ENCODE measurements at places on chromosomes 3 and 15.

- no peaks in the 10 kb centered on the region for H3K4me1 ChIP-seq
- peak; percentile 33 for DNase-seq
- H3K36me3 ChIP-seq = no peaks in the 10 kb centered on the region
- H3K4me3 ChIP-seq = no peak overlapping the region
Observed at GRCh38 chr3:55721716-55722484, 234.8 kb upstream of the WNT5A start.

GRCh38 chr3:193016437-193016901 lies 98.8 kb upstream of the MB21D2 start:
- no peak overlapping the region for H3K4me3 ChIP-seq
- H3K36me3 ChIP-seq = no peaks in the 10 kb centered on the region
- peak; percentile 65 for DNase-seq
- no peak overlapping the region for H3K27ac ChIP-seq
- no peaks in the 10 kb centered on the region for H3K27me3 ChIP-seq

GRCh38 chr3:20319551-20319950 lies 133.5 kb upstream of the SGO1 start:
- no peak overlapping the region for H3K4me3 ChIP-seq
- no peak for DNase-seq
- H3K27me3 ChIP-seq = no peaks in the 10 kb centered on the region
- H3K27ac ChIP-seq = no peak overlapping the region
- no peaks in the 10 kb centered on the region for H3K36me3 ChIP-seq

GRCh38 chr15:100627789-100628395 lies 25.5 kb downstream of the ASB7 start:
- no peak overlapping the region for H3K27ac ChIP-seq
- peaks cover 17% of the 10 kb centered on the region for H3K36me3 ChIP-seq
- DNase-seq = no peak
- no peak overlapping the region for H3K4me3 ChIP-seq
- no peaks in the 10 kb centered on the region for H3K4me1 ChIP-seq

DNA sequence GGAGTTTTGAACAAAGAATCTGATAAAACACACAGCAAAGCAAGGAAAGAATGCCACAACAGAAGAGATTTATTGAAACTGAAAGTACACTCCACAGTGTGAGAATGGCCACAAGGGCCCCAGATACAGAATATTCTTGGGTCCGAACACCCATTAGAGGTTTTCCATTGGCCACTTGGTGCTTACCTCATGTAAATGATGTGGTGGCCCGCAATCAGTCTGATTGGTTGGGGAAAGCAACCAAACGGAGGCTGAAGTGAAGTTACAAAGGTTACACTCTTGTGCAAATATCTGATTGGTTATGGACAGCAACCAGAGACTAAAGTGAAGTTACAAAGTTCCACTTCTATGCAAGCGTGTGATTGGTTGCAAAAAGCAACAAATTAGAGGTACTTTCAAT lies 20.4 kb downstream of the NSUN3 start:
- no peak overlapping the region for H3K4me3 ChIP-seq
- peaks cover 10% of the 10 kb centered on the region for H3K4me1 ChIP-seq
- no peak overlapping the region for H3K27ac ChIP-seq
- DNase-seq = no peak

DNA sequence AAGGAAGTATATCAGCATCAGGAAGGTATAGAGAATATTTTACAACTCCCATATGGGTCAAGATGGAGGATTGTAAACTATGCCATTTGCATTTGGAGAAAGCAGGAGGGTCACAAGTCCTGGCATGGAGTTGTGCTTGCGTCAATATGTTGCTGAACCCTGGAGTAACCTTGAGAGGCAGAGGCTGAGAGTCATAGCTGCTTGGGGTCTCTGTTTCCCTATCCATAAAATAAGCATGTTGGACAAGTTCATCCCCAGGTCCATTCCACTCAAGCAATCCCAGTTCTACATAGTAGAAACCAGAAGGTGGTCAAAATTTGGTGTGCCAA lies 273.6 kb downstream of the MECOM start:
- H3K4me3 ChIP-seq = no peak overlapping the region
- no peaks in the 10 kb centered on the region for H3K36me3 ChIP-seq
- peaks cover 34% of the 10 kb centered on the region for H3K4me1 ChIP-seq
- no peaks in the 10 kb centered on the region for H3K27me3 ChIP-seq
- H3K27ac ChIP-seq = peak overlapping the region; percentile 50

DNA sequence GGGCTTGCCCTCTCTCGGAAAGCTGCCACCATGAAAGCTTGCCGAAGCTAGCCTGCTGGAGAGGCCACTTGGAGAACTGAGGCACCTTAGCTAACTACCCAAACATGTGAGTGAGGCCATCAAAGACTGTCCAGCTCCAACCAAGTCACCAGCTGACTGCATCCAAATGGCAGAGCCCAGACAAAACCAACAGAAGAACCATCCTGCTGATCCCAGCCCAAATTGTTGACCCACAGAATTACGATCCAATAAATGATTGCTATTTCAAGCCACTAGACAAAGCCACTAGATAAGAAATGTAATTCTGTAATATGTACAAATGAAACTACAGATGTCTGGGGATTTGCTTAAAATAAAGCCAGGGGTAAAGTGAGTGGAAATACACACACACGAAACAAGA lies 109.8 kb upstream of the TRPM1 start:
- DNase-seq = no peak
- H3K4me1 ChIP-seq = peaks cover 26% of the 10 kb centered on the region
- H3K4me3 ChIP-seq = no peak overlapping the region

DNA sequence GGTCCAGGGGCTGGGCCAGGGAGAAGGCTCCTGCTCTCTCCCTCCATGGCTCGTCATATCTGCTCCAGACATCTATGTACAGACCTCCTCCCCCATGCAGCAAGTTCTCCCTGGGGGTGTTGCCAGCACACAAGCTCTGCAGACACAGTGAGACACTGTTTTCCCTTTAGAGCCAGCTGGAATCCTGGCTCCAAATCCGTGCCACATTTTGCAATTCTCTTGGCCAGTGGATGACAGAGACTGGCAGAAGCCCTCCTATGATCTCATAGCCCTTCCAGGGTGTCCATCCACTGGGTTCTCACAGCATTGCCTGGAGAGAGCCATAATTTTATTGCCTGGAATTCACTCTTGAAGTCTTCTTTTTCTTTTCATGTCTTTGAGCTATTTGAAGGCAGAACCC lies 203.9 kb downstream of the TLE3 start:
- no peaks in the 10 kb centered on the region for H3K4me1 ChIP-seq
- H3K36me3 ChIP-seq = no peaks in the 10 kb centered on the region
- no peaks in the 10 kb centered on the region for H3K27me3 ChIP-seq
- no peak overlapping the region for H3K27ac ChIP-seq

DNA sequence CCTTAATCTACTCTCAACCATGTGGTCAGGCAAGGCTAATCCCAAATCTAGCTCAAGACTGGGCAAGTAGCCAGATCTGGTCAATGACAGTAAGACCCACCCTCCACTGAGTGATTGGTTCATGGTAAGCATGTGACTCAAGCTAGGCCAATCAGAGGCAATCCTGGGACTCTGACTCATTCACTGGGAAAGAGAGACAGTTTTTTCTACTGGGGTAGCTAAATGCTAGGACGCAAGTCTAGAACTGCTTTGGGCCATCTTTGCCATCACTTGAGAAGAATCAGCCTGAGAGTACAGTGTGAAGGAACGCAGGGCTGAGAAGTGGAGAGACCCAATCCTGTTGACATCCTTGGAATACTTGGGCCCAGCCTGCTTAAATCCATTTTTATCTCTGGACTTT lies 9.4 kb upstream of the RAD18 start:
- no peaks in the 10 kb centered on the region for H3K27me3 ChIP-seq
- no peaks in the 10 kb centered on the region for H3K36me3 ChIP-seq
- H3K4me3 ChIP-seq = no peak overlapping the region
- no peak overlapping the region for H3K27ac ChIP-seq
- DNase-seq = no peak
- peaks cover 4% of the 10 kb centered on the region for H3K4me1 ChIP-seq

GRCh38 chr15:68332266-68332665 lies 54.7 kb downstream of the FEM1B start:
- no peak for DNase-seq
- no peak overlapping the region for H3K4me3 ChIP-seq
- no peaks in the 10 kb centered on the region for H3K27me3 ChIP-seq
- H3K4me1 ChIP-seq = peaks cover 9% of the 10 kb centered on the region

- H3K36me3 ChIP-seq = no peaks in the 10 kb centered on the region
- DNase-seq = no peak
- H3K4me3 ChIP-seq = no peak overlapping the region
- no peak overlapping the region for H3K27ac ChIP-seq
- H3K4me1 ChIP-seq = no peaks in the 10 kb centered on the region
- no peaks in the 10 kb centered on the region for H3K27me3 ChIP-seq
Observed at GRCh38 chr15:78222745-78223395, 11.5 kb downstream of the ACSBG1 start.

GRCh38 chr3:13508496-13508895 lies 28.4 kb downstream of the HDAC11 start:
- no peak overlapping the region for H3K27ac ChIP-seq
- no peak overlapping the region for H3K4me3 ChIP-seq
- DNase-seq = no peak
- H3K4me1 ChIP-seq = peaks cover 7% of the 10 kb centered on the region
- no peaks in the 10 kb centered on the region for H3K36me3 ChIP-seq
- no peaks in the 10 kb centered on the region for H3K27me3 ChIP-seq

DNA sequence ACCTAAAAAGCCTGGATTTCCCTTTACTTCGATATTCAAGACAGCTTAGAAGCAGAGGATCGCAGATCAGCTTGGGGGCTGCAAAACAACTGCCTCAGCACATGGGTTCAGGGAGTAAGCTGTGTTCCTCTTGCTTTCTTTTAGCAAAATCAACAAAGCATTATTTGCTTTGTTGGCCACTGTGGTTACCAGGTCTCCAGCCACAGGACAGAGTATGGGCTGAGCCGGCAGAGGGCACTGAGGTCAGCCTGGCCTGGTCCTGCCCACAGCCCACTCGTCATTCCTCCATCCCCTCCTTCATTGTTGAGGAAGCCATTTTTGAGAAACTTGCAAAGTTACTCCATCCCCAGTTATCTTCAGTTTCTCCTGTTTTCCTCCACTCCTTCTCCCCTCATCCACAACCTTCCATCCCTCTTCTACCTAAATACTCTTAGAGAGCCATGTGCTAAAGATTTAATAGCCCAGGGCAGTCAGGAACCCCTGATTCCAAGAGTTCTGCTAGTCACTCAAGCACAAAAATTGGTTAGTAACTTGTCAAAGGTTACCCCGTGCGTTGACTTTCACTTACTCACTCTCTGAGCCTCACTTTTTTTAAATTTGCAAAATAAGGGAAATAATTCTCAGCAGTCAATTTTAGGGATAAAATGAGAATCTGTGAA lies 60.0 kb upstream of the HES1 start:
- no peak overlapping the region for H3K27ac ChIP-seq
- H3K27me3 ChIP-seq = no peaks in the 10 kb centered on the region
- H3K4me3 ChIP-seq = no peak overlapping the region
- DNase-seq = peak; percentile 69

DNA sequence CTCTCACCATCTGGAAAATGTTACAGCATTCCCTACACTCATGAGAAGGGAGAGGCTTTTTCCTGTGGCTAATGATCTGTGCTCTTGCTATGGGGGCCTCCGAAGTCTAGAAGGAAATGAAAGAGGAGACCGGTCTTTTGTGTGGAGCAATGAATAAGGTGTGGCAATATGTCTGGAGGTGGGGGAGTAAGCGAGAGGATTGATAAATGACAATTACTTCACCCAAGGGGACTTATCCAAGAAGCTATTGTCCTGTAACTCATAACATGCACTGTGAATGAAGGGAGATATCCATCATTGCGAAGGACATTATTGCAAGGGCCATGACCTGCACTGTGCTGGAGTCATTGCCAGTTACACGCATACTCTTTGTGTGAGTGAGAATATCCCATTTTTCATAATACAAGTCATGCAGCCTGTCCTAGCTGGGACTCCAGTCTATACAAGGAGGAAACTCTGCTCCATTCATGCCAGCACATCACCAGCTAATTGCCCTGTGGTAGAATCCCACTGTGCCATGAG lies 37.7 kb upstream of the SYNPR start:
- H3K27ac ChIP-seq = no peak overlapping the region
- H3K36me3 ChIP-seq = no peaks in the 10 kb centered on the region
- no peak overlapping the region for H3K4me3 ChIP-seq
- no peak for DNase-seq
- no peaks in the 10 kb centered on the region for H3K4me1 ChIP-seq

DNA sequence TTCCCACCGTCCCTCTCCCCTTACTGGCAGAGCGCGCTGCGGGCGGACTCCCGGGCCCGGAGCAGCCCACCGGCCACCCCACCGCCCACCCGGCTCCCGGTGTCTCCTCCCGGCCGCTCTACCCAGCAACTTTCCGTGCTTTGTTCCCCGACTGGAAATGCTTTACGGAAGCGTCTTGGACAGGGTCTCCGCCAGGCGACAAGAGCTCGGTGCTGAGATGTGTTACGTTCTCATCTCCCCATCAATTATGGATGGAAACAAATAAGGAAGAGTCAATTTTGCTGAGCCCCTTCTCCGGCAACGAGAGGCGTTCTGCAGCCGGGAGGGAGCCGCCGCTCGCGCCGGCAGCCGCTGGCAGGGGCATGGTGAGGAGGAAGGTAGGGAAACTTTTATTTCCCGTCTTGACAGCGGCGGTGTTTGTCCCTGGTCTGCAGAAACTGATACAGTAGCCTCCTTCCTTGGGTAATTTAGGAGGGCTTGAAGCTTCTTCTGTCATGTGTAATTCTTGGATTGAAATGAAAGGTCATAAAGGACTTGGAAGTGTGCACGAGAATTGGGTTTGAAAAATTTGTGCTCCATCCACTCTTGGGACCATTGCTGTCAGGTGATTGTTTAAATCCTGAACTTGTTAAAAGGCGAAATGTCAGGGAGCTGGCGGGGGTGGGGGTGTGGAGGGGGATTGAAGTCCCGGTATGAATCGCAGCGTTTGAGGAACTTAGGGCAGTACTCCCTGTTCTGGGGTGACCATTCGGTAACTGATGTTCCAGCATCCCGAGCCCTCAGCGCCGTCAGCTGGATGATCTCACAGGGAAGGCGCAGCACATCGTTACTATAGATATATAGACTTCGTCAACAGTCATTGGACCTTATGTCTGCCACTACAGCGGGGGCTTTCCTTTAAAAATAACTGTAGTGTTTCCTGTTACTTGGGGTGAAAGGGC lies 1.5 kb downstream of the SEMA6D start:
- peaks cover 27% of the 10 kb centered on the region for H3K4me1 ChIP-seq
- H3K36me3 ChIP-seq = no peaks in the 10 kb centered on the region
- H3K27me3 ChIP-seq = peaks cover 3% of the 10 kb centered on the region
- peak overlapping the region; percentile 79 for H3K27ac ChIP-seq

DNA sequence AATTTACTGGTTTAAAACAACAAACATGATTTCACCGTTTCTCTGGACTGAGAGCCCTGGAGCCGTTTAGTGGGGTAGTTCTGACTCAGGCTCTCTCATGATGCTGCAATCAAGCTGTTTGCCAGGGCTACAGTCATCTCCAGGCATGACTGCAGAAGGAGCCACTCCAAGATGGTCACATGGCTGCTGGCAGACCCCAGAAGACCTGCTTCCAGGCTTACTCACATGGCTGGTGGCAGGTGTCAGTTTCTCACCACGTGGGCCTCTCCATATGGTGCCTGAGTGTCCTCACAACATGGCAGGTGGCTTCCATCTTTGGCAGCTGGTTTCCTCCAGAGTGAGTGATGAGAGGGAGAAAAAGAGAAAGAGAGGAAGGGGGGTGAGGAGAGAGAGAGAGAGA lies 378.3 kb upstream of the RGMA start:
- H3K4me1 ChIP-seq = no peaks in the 10 kb centered on the region
- H3K36me3 ChIP-seq = no peaks in the 10 kb centered on the region
- H3K27me3 ChIP-seq = no peaks in the 10 kb centered on the region
- no peak overlapping the region for H3K4me3 ChIP-seq

GRCh38 chr15:43985976-43986680 lies 159.3 kb downstream of the WDR76 start:
- H3K27me3 ChIP-seq = no peaks in the 10 kb centered on the region
- no peak overlapping the region for H3K4me3 ChIP-seq
- no peaks in the 10 kb centered on the region for H3K4me1 ChIP-seq
- no peak for DNase-seq

Data from upper lobe of left lung (tissue), 6 donors.